Transverse colon (tissue), 4 donors: ENCODE measurements at places on chromosomes 11 and 22.

GRCh38 chr11:126345283-126345682 lies 10.2 kb upstream of the ST3GAL4 start:
- DNase-seq: no peak

- no peak for DNase-seq
Measured at GRCh38 chr22:36649066-36649465, 54.5 kb downstream of the CACNG2 start.

GRCh38 chr11:58334708-58335107 lies 24.2 kb downstream of the OR5B17 start:
- no peak for DNase-seq

GRCh38 chr11:64553554-64554201 lies 37.3 kb upstream of the SLC22A12 start:
- DNase-seq: peak; percentile 59

GRCh38 chr11:60594998-60595642 lies 79.9 kb downstream of the MS4A13 start:
- no peak for DNase-seq

DNA sequence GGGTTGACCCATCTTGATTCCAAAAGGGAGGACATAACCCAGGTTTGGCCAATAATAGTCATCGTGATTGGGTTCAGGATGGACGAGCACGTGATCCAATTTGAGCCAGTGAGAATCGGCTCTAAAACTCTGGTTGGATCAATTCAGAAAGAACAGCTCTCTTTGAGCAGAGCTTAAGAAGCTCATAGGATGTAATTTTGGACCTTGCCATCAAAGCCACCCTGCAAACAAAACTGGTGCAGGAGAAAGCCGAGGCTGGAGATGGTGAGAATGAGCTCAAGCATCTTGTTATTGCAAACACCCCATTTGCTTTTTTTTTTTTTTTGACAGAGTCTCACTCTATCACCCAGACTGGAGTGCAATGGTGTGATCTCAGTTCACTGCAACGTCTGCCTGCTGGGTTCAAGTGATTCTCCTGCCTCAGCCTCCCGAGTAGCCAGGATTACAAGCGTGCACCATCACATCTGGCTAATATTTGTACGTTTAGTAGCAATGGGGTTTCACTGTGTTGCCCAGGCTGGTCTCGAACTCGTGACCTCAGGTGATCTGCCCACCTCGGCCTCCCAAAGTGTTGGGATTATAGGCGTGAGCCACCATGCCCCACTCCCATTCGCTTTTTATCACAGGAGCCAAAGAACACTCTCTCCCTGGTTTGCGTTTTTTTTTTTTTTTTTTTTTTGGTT lies 13.8 kb upstream of the MIAT start:
- no peak for DNase-seq

- DNase-seq: no peak
Measured at GRCh38 chr11:132559331-132560036, 972.8 kb downstream of the OPCML start.

DNA sequence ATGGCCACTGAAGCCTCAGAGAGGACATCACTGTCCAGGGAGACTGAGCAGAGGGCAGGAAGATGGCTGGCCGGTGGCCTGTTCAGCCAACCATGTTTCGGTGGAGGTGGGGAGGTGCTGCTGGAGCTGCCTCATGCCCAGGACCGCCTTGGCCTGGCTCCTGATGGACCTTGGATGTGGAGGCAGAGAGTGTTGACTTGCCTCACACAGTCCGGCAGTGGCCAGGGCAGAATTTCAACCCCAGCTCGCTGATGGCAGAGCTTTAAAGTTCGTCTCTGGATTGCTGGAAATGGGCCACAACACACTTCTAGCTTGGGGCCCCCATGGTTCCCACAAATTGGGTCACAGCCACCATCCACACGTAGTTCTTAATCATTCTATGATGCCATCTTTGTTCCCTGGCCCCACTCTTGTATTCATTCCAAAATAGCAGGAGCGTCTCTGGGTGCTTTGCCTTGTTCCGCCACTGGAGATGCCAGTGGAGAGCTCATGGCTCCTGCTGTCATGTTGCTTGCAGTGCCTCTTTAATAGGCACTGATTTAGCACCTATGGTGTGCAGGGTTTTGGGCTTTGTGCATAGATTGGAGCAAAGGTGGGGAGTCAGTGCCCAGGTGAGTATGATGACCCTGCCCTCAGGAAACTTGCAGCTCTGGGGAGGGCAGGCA lies 5.6 kb downstream of the MAPK8IP1 start:
- DNase-seq: no peak

DNA sequence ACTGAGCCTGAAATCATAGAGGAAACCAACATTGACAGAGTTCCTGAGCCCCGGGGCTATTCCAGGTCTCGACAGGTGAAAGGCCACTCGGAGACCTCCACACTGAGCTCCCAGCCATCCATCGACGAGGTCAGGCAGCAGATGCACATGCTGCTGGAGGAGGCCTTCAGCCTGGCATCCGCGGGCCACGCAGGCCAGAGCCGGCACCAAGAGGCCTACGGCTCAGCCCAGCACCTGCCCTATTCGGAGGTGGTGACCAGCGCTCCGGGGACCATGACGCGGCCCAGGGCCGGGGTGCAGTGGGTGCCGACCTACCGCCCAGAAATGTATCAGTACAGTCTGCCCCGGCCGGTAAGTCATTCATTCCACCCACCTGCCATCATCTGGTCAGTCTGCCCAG lies 54.9 kb downstream of the C11orf91 start:
- no peak for DNase-seq

- DNase-seq: no peak
Measured at GRCh38 chr11:74011360-74012073, 2.6 kb upstream of the UCP3 start.

GRCh38 chr11:114102993-114103896 lies 43.7 kb downstream of the ZBTB16 start:
- DNase-seq: no peak

DNA sequence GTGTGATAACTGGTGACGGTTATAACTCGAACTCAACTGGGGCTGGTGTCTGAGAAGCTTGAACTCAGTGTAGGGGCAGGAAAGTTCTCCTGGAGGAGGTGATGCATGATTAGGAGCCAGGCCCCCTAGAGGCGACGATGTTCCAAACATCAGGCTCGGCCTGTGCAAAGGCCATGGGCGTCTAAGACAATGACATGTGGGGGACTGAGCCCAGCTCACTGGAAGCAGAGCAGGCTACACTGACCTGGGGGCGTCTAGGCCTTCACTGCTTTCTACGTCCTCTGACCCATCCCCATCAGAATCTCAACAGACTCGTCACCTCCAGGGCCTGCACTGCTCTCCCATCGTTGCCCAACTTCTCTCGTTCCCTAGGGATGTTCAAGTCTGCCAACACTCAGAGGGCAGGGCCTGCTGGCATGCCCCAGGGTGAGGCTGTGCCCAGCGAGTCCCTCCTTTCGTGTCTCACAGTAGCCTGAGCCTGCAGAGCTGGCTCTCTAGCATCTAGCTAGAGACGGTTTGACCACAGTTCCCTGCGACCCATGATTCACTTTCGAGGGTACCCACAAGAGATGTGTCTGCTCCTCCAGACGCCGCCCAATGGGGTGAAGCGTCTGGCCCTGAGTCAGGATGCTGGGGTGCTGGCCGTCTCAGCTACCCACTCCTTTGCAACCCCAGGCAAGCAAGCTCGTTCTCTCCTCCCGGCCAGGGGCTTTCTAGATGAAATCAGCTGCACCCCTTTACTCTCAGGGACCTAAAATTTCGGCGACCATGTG lies 1.1 kb upstream of the ATG16L2 start:
- peak; percentile 71 for DNase-seq

DNA sequence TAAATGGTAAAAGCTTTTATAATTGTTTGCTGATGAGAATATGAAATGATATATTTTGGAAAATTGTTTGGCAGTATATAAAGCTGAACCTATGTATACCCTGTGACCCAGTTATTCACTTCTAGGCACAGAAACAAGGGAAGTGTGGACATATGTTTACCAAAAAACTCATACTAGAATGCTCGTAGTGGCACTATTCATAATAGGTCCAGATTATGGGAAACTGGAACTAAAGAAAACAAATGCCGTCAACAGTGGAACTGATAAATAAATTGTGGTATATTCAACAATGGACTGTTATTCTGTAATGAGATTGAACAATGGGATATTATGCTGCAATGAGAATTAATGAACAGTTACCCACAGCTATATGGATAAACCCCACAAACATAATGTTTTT lies 32.8 kb downstream of the CSTPP1 start:
- no peak for DNase-seq

DNA sequence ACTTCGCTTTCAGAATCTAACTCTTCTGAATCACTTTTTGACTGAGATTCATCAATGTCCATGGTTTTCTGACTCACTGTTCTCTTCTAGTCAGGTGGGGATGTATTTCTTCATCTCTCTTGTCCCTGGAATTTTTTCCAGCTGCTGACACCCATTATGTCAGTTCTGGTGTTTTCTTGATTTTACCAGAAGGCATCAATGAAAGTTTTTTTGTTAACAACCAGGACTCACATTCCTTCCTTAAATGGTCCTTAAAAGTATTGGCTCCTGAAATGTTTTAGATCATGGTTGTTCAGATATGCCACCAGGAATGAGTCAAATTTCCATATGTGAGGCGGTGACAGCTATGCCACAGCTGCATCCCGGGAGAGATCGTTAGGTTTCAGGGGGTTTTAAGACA lies 12.9 kb downstream of the MICAL2 start:
- no peak for DNase-seq

DNA sequence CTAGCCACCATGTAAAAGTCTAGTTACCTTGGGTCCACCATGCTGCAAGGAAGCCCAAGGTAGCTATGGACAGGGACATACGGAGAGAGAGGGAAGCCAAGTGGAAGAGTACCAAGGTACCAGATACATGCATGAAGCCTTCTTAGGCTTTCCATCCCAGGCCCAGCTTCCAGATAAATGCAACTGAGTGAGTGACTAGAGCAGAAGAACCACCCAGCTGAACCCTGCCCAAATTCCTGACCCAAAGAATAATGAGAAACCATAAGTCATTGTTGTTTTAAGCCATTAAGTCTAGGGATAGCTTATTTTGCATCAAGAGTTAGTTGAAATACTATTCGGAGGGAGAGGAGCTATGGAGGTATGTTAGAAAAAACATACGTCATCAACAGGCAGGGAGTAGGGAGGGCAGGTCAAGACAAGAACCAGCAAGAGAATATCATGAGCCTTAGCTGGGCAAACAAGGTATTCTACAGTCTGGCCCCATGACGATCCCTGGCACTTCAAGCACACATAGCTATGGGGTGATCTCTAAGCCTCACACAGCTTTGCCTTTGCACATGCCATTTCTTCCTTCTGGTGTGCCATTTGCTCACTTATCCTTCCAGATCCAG lies 36.5 kb upstream of the APLNR start:
- no peak for DNase-seq

DNA sequence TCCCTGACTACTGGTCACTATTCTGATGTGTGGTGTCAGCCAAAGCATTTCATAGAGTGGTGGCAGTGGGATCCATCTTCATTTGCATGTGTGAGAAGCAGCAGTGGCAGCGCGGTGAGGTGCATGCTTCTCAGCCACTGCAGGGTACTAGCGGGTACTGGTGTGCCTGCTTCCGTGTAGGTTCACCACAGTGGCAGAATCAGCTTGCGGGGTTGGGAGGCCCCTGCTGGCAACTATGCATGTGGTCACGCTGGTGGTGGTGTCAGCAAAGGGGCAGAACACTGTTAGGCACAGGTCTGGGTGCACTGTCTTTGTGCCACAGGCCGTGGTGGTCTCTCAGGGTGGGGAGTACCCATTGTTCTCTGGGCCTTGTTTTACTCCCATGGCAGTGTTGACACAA lies 286.4 kb upstream of the TENM4 start:
- no peak for DNase-seq

DNA sequence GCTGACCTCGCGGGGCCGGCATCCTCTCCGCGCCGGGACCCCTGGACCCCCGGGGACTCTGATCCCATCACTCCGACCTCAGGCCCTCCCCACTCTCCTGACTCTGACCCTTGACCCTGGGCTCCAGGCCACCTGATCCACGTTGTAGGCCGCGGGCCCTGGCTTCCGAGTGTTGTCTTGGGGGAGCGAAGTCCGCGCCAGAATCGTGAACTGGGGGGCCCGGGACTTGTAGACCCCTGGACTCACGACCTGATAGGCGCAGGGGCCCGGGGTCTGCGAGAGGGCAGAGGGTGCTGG lies 716 bp upstream of the TYMP start:
- no peak for DNase-seq

- no peak for DNase-seq
Measured at GRCh38 chr11:110453684-110454354, 24.1 kb downstream of the FDX1 start.

- no peak for DNase-seq
Measured at GRCh38 chr11:110081462-110082376, 11.5 kb upstream of the ZC3H12C start.

DNA sequence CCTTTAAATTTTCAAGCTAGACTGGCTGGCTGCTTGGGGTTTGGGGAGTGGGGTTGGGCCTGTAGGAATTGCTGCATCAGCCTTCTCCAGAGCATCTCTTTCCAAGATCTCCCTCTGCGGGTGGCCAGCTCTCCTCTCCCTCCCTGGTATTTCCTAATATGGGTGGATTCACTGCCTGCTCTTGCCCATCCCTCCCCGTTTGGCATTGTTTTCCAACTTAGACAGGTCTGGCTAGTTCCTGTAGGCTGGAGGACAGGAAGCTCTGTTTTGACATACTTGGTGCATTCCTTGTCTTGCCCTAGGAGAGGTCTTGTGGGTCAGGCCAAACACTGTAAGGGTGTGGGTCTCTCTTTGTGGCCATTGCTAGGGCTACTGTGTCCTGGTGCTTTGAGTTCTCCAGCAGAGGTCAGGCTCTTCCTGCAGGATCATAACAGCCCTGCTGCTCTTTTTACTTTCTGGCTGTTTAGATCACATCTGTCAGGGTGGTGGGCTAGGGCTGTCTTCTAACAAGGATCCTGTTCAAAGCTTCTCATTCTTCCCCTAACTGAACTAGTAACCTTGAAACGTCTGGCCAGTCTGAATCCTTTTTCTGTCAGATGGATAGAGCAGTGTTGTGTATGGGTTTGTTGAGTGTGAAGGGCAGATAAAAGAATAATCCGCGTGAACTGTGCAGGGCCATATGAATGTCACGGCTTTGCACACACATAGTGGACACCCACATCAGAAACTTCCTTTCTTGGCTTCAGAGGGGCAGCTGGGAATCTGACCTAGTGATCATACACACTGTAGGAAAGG lies 18.3 kb upstream of the MICALL1 start:
- no peak for DNase-seq

GRCh38 chr11:126355926-126356897 lies 726 bp downstream of the ST3GAL4 start:
- no peak for DNase-seq

GRCh38 chr11:28878025-28878424 lies 769.8 kb downstream of the METTL15 start:
- no peak for DNase-seq
